Iris pigment epithelial cell (primary cell): ENCODE measurements at places on chromosomes 2 and 18.

DNA sequence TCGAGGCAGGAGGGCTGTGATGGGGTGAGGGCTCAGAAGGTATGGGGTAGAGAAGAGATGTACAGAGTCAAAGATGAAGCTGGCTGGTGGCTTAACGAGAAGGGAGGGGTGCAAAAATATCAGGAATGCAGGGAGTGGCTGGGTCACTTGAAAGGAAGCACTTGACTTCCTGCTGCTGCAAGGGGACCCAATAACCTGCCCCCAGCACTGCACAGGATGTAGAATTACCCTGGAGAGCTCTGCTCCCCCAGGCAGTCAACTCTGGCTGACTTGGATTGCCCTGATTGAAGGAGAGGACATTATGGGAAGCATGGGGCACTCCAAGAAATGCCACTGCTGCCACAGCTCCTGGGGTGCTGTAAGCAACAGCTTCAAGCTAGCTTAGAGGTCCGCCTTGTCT, 41.8 kb downstream of the CFAP221 start:
- no peak for DNase-seq

DNA sequence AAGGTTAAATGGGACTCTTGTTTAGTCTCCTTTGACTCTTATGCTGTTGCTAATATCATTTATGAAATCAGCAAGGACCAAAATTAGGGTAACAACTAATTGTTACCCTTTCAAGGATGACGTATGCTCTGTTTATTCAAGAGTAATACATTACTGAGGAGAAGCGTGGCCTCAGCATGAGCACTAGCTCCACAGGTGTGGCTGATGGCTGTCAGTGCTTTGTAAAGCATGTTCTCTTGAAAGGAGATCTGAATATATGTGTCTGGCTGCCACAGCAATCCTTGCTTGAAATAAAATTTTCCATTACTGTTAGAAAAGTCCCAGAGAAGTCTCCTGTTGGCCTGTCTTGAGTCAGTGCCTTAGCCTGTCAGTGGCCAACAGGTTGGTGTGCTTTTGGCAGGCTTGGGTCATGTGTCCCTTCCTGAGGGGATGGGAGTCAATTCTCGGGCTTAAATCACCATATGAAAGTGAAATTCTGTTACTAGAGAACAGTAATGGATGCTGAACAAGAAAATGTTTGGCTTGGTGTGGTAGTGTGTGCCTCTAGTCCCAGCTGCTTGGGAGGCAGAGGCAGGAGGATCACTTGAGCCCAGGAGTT, 32.7 kb downstream of the ABI2 start:
- DNase-seq: no peak

DNA sequence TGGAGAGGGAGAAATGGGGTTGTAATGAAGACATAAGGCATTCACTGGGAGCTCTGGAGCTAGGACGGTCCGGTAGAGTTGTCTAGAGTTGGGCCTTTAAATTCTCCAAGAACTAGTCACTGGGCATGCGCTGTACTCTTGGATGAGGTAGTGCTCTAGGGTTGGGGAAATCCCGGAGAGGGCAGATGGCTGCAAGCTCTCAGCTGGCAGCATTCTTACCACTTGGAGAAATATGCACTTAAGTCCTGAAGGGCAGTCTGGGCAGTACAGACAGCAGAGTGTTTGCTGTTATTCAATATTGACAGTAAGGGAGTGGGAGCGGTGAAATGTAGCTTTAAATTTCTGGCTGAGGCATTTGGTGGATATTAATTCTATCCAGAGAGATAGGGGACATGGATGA, 214.6 kb downstream of the RDH14 start:
- DNase-seq: peak; percentile 62

GRCh38 chr2:171541202-171541887, 19.1 kb downstream of the CYBRD1 start:
- DNase-seq: no peak

GRCh38 chr18:46360102-46360699, 256.0 kb downstream of the HAUS1 start:
- no peak for DNase-seq

GRCh38 chr2:178213991-178214390, 19.7 kb downstream of the OSBPL6 start:
- no peak for DNase-seq

GRCh38 chr2:219726916-219727315, 99.5 kb downstream of the SLC4A3 start:
- DNase-seq: no peak

DNA sequence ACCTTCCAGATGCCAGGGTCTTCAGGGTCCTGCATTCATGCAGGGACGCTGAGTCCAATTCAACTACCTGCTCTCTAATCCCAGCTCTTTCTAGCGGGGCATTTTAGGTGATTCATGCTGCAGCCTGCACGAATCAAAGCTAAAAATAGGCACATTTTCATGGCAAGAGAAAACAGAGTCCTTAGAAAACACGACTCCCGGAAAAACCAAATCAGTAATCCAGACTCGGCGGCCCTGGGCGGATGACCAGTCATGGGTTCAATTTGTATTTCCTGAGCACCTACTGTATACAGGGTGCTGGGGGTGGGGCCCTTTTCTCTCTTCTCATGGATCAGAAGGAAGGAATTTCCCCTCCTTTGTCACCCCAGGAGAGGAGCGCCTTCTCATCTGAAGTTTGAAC, 64.4 kb downstream of the LONRF2 start:
- no peak for DNase-seq

DNA sequence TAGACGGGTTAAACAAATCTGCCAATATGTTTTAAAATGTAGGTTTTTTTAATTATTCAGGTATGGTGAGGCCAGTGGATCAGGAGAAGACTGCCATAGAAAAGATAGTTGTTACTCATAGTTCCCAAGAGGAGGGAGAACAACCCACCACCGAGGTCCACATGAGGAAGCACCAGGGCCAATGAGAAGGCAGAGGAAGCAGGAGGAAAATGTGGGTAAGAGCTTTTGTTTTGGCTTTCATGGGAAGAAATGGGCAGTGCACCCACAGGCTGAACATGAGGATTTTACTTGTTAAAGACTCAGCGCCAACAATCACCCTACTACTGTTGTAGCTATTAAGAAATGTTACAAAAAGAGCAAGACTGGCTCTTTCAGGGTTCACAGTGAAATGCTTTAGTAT, 191.8 kb upstream of the HNMT start:
- DNase-seq: no peak

GRCh38 chr18:46013484-46014189, 46.5 kb upstream of the EPG5 start:
- DNase-seq: no peak

DNA sequence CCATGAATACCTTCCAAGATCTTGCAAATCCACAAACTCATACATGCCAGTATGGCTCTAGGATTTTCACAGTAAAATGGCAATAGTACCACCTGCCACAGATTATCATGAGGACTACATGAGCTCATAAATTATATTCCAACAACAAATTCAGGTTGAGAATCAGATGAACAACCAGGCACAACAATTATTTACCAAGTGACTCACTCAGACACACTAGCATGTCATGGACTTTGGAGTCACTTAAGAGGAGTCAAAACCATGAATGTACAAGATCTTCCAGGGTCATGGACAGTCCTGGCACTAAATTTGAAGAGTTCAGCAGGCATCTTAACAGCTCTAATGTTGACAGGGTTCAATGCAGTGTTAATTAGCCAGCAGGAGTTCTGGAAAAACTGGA, 34.4 kb upstream of the BZW1 start:
- no peak for DNase-seq

DNA sequence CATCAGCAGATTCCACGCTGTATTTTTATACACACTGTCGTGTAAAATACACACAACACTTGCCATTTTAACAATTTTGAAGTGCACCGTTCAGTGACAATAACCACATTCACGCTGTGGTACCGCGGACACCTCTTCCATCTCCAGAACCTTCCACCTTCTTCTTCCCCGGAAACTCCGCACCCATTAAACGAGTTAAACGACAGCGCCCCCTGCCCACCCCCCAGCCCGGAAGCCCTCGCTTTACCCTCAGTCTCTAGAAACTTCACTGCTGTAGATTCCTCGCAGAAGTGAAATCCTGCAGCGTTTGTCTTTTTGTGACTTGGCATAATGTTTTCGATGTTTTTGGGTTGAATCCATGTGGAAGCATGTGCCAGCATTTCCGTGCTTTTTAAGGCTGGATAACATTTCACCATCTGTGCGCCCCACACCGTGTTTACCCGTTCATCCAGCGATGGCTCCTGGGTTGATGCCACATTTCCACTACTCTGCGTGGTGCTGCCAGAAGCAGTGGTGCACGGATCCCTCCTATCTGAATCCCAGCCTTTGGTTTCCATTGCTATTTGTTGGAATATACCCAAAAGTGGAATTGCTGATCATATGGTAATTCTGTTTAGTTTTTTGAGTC, 32.0 kb upstream of the TMEM18 start:
- no peak for DNase-seq

GRCh38 chr2:114797540-114797939, 355.1 kb downstream of the DPP10 start:
- no peak for DNase-seq

- peak; percentile 27 for DNase-seq
Measured at GRCh38 chr2:159737292-159737916, 25.1 kb downstream of the MARCHF7 start.

GRCh38 chr2:69436596-69436937, 668 bp downstream of the NFU1 start:
- peak; percentile 16 for DNase-seq

GRCh38 chr2:47057687-47058002, 97.5 kb downstream of the STPG4 start:
- DNase-seq: no peak

GRCh38 chr2:207110715-207111114, 55.0 kb downstream of the KLF7 start:
- DNase-seq: no peak

DNA sequence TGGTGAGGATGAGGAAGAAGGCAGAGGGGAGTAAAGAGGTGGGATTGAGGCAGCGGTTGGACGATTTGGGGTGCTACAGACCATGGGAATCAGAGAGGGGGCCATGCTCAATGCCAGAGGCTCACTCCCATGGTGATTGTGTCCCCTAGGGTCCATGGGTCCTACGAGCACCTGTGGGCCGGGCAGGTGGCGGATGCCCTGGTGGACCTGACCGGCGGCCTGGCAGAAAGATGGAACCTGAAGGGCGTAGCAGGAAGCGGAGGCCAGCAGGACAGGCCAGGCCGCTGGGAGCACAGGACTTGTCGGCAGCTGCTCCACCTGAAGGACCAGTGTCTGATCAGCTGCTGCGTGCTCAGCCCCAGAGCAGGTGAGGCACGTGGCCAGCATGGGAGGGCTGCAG, 5.2 kb downstream of the CAPN10 start:
- DNase-seq: no peak

DNA sequence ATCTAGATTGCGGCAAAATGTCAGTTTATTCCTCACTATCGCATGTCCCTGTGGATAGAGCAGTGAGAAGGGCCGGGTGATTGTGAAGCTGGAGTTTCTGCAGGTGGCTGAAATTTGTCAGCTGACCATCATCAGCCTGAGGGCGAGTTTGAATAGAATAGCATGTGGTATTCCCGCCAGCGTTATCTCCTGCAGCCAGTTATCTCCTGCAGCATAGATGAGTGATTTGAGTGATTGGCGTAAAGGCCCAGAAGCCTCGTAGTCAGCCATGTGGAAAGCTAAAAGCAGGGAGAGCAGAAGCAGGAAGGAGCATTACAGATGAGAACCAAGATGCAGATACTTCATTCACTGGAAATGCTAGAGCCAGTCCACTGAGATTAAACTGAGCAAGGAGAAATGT, 65.5 kb downstream of the CABLES1 start:
- no peak for DNase-seq

DNA sequence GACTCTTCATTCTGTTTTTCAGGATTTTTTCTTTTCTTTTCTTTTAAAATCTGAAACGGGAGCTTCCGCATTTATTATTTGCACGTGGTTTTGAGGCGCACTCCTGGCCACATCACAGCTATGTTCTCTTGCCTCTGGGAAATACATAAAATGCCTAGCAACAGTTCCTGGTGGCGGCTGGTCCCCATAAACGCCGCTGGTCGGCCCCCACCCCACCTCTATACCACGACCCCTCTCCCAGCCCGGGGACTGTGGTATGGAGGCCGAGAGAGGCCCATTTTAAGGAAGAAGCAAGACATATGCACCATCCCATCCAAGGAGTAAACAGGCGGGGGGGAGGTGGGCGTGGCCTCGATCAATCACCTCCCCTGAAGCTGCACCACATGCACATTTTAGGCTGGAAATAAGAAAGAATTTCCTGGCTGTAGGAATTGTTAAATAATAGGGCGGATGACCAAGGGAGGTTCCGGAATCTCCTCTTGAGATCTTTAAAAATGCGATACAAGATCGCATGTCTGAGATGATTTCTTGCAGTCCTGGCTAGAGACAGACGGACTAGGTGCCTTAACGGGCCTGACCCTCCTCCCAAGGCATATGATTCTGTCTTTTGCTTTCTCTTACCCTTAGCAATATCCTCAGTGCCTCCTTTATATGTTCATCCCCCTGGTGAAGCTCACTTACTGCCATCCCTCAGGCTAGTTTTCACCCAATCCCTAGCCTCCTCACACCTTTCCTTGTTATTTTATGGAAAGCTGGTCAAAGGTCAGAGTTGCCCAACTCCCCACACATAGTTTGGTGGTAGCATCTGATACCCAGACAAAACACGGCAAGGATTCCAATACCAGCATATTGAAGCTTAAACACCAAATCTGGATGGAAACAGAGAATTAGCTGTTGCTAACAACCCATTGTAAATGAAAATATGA, 82.4 kb downstream of the BCL2 start:
- no peak for DNase-seq

GRCh38 chr2:75047992-75048625, 89.7 kb downstream of the POLE4 start:
- DNase-seq: peak; percentile 52

GRCh38 chr2:197258580-197258979, 52.0 kb downstream of the ANKRD44 start:
- peak; percentile 62 for DNase-seq

DNA sequence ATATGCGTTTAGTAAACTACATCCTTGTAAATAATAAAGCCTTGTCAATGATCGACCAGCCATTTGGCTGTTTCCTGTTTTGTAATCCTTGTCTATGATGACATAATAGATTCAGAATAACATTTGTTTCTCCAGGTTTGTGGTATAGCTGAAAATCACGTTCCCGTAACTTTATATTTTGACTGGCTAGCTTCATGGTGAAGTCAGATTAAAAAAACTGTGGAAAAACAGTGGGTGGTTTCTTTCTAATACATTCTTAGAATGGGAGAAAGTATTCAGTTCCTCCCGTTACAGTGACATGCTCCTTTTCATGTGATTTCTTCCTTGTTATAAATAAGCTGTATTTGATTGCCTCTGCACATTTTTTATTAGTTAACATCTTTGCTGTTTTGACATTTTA, 366.9 kb downstream of the NYAP2 start:
- peak; percentile 55 for DNase-seq

DNA sequence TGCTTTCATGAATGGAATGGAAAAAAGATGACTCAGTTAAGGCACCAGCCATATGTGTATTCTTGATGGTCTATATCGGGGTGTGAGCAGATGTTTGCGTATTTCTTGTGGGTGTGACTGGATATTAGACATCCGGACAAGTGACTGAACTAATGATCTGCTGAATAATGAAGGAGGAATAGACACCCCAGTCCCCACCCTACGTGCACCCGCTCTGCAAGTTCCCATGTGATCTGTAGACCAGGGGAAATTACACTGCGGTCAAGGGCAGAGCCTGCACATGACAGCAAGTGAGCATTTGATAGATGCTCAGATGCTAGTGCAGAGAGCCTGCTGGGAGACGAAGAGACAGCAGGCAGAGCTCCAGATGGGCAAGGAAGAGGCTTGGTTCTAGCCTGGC, 12.4 kb upstream of the PRLH start:
- DNase-seq: no peak
